ENCODE measurements at places on chromosomes 12 and 14.

- DNase-seq, result no peak
Measured at GRCh38 chr14:58598028-58598803, 39.5 kb upstream of the DACT1 start.

GRCh38 chr12:71242511-71242910, 84.7 kb upstream of the TSPAN8 start:
- no peak for DNase-seq

DNA sequence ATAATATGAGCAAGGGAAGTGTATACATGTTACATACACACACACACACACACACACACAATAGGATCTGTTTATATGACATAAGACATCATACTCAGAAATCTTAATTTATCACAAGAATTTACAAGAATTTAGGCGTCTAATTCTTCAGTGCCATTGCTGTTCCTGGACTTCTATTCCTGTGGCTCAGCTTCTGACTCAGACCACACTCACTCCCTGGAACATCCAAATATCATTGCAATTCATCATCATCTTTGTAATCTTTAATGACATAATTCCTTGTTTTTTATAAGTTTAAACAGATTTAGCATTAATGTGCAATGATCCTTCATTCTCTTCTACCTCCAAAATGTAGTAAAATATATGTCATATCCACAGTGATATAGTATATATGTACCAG, 544.2 kb downstream of the FOXG1 start:
- DNase-seq, result no peak

GRCh38 chr14:92950773-92951172, 27.8 kb downstream of the CHGA start:
- no peak for DNase-seq
